Activated T-cell treated with anti-CD3 and anti-CD28 coated beads, Interleukin-2, amount 50 U/mL, for 24 hours (primary cell): ENCODE measurements at places on chromosomes 2 and 18.

DNA sequence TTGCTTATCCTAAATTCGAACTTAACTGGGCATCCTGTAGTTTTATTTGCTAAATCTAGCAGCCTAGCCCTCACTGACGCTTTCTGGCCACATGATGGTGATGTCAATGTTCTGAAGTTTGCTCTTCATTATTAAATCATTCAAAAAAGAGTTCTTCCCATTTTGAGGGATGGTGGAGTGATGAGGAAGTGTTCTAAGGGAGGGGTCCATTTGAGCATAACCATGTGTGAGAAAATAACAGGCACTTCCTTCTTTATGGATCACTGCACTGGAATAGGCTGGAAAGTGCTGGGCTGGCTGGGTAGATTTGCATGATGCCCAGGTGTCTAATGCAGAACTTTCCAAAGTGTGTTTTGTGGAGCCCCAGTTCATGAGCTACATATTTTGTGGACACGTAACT lies 74.2 kb downstream of the TNFRSF11A start:
- no peak for DNase-seq

GRCh38 chr2:68594674-68595492 lies 48.5 kb upstream of the PROKR1 start:
- peak; percentile 51 for DNase-seq

DNA sequence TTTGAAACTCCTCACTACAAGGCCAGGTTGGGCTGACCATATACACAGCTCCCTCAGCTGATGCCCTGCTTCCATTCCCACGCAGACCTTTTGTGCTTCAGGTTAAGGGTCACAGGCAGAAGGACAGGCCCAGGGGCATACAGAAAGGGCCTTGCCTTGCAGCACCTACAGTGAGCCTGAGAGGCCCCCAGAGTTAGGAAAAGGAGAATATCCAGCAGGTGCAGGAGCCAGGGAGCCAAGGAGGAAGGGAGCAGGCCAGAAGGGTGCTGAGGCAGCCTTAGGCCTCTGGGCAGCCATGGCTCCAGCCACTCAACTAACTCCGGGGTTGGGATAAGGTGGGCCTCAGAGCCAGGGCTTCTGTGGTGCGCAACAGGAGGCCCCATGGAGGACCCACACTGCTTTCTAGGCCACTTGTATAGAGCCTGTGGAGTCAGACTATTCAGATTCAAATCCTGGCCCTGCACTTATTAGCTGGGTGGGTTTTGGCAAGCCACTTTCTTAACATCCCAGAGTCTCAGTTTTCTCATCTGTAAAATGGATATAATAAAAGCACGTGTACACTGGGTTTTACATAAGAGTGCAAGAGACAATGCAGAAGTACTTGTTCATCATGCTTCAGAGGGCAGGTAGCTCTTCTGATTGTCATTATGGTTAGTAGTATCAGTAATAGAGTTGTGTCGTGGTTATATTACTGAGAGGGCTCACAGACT lies 214.6 kb upstream of the HAAO start:
- no peak for DNase-seq

GRCh38 chr18:27854631-27855030 lies 322.3 kb downstream of the CDH2 start:
- no peak for DNase-seq

DNA sequence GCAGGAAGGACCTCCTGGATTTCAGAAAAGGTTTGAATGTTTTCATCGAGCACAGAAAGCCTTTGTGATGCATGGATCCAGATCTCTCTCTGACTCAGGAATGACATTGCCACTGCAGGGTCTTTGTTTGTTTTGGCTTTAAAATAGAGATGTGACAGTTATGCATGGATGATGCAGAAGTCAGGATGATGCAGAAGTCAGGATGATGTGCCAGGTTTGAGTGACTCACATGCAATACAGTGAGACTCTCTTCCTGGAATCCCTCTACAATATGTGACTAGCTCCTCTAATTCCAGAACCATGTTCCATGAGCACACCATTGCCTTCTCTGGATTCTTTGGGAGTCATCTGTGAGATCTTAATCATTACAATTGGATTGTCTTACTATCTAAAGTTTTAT lies 177.9 kb upstream of the RAB6C start:
- no peak for DNase-seq

DNA sequence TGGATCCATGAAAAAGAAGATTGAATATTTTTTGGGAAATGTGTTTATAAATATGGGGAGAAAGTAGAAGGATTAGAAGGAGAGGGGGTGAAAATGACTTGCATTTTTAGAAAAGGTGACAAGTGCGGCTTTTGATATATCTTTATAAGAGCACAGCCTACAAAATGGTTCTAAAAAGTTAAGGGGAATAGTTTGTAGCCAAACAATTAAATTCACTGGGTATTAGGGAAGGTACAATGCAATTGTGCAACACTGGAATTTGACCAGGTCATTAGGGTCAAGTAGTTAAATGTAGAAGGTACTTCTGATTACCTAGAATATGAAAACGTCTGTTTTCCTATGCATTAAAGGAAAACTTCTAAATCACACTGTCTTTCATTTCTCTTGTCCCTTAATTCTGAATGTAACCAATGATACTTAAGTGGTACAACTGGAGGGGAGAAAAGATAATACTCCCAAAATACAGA lies 44.5 kb upstream of the SERTAD2 start:
- DNase-seq = no peak

GRCh38 chr2:241764275-241765241 lies 12.1 kb upstream of the GAL3ST2 start:
- peak; percentile 26 for DNase-seq

- no peak for DNase-seq
Observed at GRCh38 chr2:182636699-182637098, 79.4 kb upstream of the DNAJC10 start.

DNA sequence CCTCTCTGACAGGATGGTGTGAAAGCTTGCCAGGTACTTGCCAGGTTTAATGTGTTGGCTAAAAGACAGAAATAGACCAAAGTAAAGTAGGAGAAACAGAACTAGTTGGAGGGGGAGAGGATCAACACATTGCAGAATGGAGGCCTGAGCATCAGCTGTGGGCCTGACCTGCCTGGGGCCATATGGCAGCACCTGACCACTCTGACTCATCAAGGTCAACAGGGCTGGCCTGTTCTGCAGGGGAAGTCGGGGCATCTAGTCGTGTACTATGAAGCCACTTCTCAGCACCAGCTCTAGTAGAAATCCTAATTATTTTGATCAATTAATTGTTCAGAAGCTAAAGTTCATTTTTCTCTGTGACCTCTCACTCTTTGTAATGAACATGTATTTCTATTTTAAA lies 35.8 kb upstream of the NOSTRIN start:
- DNase-seq = no peak

GRCh38 chr2:149039213-149039724 lies 770 bp downstream of the LYPD6B start:
- no peak for DNase-seq

GRCh38 chr2:3785220-3785889 lies 82.0 kb downstream of the DCDC2C start:
- DNase-seq = no peak

GRCh38 chr2:160465406-160465805 lies 28.2 kb downstream of the RBMS1 start:
- DNase-seq = no peak
